ENCODE measurements at places on chromosomes 6 and 20. TPM values are rescaled to one million over a fixed set of nuclear protein-coding genes. Genes with fewer than 3 reads are reported as not detected.
A peak's percentile ranks its signal among the peaks of the same experiment; 100 is the strongest.

Gene GCNT2
- 0.43 TPM for total RNA-seq

- no peak for DNase-seq
These were observed 116.7 kb upstream of the PRSS16 start for GRCh38 chr6:27130668-27131428.

GRCh38 chr6:52208612-52209011 lies 22.4 kb downstream of the IL17A start:
- DNase-seq: no peak

Gene IP6K3
- total RNA-seq: 72.6 TPM

DNA sequence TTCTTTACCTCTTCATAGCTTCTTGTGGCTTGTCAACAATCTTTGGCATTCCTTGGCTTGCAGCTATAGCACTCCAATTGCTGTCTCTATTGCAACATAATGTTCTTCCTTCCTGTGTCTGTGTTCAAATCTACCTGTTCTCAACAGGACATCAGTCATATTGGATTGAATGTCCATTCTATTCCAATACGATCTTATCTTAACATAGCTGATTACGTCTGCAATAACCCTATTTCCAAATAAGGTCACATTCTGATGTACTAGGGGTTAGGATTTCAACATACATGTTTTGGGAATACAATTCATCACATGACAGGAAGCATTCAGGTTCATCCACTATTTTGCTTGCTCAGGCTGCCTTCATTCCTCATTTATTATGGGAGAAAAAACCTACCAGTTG lies 684.4 kb upstream of the CITED2 start:
- no peak for DNase-seq

Gene ENPP5
- total RNA-seq: 0.35 TPM

- DNase-seq: no peak
These were observed 31.7 kb upstream of the HCRTR2 start for GRCh38 chr6:55142610-55143009.

DNA sequence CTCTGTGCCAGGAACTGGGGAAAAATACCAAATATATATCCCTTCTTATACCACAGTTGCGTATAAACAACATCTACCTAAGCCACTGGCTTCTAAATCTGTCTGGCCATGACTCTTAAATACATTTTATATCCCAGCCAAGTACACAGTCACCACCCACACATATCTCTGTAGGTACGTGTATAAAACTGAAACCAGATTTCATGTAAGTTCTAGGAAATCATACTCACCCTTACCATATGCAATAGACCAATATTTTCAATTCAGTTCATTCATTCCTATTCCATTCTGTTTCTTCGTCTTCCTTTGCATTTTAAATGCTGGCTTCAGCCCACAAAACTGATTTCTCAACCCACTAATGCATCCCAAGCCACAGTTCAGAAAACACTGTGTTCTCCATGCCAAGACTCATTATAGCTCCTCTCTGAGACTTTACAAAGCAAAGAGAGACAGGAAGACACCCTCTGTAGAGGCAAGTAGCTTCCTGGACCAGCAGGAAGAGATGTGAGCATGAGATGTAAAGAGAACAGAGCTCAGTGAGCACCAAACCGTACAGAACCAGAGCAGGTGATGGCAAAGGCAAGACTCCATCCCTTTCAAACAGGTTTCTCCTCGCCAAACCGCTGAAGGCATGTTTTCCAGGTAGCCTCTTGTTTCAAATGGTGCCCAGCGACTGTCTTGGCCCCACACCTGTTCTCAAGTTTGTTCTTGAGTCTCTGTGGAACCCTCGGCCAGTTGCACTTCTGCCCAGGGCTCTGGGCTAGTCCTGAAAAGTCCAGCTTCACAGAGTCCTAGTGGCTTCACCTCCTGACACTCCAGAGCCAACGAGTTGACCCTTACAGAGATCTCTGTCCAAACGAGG lies 18.7 kb downstream of the FAM50B start:
- no peak for DNase-seq

DNA sequence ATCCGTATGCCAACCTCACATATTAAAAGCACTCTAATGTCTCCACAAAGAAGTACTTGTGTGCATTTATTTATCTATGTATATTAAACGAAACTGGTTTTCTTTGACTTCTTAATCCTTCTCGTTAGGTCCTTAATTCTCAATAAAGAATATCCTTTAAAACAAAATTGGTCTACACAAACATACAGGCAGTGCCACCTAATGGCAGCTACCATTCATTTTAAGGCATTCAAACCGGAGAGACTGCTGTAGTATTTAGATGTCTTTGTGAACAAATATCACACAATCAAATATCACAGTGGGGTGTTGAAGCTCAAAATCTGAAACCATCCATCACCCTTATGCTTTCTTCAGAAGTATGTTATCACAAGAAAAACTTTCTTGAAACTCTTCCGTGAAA lies 96.6 kb upstream of the IRAK1BP1 start:
- no peak for DNase-seq

GRCh38 chr6:25034431-25034921 lies 98.7 kb upstream of the RIPOR2 start:
- DNase-seq: no peak

DNA sequence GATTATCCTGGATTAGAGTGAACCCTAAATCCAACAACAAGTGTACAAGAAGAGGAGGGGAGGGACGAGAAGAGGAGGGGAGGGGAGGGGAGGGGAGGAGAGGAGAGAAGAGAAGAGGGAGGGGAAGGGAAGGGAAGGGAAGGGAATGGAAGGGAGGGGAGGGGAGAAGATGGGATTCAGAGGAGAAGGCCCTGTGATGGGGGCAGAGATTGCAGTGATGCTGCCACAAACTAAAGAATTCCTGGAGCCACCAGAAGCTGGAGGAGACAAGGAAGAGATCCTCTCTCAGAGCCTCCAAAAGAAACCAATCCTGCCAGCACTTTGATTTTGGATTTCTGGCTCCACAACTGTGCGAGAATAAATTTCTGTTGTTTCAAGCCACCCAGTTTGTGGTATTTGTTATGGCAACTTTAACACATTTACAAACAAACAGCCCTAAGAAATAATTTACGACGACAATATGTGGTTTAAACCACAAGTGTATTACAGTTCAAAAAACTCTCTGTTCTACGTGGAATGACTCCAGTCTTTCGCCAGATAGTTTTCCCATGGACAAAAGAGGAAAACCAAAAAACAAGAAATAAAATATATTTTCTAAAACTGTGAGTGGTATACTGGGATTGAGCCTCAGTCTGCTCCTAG lies 235.4 kb downstream of the HDGFL1 start:
- DNase-seq: peak; percentile 50

GRCh38 chr6:108285381-108285780 lies 9.5 kb upstream of the AFG1L start:
- no peak for DNase-seq

Gene ENPP3
- 0.05 TPM for total RNA-seq

Gene TMEM74B
- total RNA-seq: not detected

DNA sequence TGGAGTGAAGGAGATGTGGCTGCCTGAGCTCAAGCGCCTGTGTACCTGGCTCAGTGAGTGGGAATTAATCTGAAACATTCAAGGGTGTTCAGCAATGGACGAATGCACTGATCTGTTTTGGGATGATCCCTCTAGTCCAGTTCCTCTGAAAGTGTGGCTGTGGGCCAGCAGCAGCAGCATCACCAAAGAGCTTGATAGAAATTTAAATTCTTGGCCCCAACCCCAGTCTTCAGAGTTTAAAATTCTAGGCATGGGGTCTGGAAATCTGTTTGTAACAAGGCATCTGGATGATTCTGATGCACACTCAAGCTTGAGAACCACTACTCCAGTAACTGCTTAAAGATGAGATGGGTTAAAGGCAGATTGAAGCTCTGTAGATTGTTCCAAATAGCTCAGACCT lies 59.2 kb downstream of the STMND1 start:
- no peak for DNase-seq

GRCh38 chr6:161833099-161833860 lies 559.4 kb upstream of the AGPAT4 start:
- DNase-seq: no peak

DNA sequence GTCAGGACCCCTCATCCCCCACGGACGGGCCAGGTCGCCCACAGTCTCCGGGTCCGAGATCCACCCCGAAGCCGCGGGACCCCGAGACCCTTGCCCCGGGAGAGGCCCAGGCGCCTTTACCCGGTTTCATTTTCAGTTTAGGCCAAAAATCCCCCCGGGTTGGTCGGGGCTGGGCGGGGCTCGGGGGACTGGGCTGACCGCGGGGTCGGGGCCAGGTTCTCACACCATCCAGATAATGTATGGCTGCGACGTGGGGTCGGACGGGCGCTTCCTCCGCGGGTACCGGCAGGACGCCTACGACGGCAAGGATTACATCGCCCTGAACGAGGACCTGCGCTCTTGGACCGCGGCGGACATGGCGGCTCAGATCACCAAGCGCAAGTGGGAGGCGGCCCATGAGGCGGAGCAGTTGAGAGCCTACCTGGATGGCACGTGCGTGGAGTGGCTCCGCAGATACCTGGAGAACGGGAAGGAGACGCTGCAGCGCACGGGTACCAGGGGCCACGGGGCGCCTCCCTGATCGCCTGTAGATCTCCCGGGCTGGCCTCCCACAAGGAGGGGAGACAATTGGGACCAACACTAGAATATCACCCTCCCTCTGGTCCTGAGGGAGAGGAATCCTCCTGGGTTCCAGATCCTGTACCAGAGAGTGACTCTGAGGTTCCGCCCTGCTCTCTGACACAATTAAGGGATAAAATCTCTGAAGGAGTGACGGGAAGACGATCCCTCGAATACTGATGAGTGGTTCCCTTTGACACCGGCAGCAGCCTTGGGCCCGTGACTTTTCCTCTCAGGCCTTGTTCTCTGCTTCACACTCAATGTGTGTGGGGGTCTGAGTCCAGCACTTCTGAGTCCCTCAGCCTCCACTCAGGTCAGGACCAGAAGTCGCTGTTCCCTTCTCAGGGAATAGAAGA lies 978 bp downstream of the HLA-A start:
- DNase-seq: no peak

DNA sequence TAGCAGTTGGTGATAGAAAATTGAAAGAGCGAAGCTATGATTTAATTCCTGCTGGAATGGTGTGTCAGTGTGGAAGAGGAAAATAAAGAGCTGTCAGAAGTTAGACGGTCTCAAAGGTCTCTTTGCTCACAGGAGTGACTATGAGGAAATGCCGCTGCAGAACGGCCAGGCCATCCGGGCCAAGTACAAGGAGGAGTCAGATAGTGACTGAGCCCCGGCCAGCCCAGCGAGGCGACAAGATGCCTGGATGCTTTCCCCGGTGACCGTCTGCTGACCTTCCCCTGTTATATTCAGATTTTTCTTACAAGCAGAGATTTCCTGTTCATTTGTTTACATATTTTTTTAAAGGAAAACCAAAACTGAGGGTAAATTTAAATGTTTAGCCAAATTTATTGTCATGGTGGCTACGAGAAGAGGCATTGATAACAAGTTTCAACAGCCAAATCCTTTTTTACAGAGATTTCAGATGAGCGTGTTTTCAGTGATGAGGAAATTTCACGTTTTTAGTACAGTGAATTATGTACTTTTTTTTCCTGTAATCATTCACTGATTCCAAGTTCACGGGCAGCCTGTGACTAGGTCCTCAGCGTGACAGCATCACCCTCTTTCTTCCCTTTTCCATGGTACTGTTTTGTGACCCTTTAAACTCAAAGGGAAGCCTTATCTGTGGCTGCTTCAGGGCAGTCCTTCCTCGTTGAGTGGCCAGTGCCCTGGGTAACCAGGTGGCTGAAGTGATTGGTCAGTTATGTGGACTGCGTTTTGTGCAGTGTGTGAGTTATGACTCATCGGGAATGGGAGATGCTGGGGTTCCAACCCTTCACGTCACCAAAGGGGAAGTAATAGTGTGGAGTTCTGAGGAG lies 12.6 kb downstream of the DYNLT1 start:
- peak; percentile 77 for DNase-seq

- no peak for DNase-seq
These were observed 39.2 kb downstream of the SAMD3 start for GRCh38 chr6:130183271-130184222.

GRCh38 chr6:52233975-52234823 lies 10.1 kb downstream of the IL17F start:
- peak; percentile 78 for DNase-seq

GRCh38 chr6:91305755-91306154 lies 718.9 kb upstream of the MAP3K7 start:
- no peak for DNase-seq

DNA sequence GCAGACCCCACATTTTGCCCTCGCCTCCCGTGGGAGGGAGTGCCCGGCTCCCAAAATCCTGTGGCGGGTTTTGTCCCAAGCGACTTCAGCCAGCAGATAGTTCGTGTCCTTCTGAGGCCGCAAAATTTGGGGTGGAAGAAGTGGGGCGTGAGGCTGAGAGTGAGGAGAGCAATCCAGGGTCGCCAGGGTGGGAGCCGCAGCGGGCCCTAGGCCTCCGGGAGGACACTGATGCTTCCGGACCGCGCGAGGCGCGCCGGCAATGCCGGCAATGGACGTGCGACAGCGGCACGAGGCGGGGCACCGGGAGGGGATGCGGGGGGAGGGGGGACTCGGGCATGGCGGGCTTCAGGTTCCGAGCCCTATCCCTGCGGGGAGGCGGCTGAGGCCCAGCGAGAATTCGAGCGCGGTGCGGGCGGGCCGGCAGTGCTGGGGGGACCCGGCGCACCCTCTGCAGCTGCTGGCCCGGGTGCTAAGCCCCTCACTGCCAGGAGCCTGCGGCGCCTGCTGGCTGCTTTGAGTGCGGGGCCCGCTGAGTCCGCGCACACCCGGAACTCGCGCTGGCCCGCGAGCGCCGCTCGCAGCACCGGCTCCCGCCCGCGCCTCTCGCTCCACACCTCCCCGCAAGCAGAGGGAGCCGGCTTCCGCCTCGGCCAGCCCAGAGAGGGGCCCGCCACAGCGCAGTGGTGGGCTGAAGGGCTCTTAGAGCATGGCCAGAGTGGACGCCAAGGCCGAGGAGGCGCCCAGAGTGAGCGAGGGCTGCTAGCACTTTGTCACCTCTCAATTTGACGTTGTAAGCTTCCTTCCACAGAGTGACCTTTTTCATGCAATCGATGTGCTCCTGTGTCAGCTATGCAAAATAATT lies 143.8 kb downstream of the LPA start:
- DNase-seq: peak; percentile 76

GRCh38 chr20:15890407-15890982 lies 682.8 kb downstream of the KIF16B start:
- DNase-seq: peak; percentile 24

GRCh38 chr6:159098636-159099106 lies 53.9 kb upstream of the TAGAP start:
- no peak for DNase-seq

Gene SNX5
- 45.9 TPM for total RNA-seq

Gene MMP24
- 0.16 TPM for total RNA-seq
